Effector memory CD8-positive, alpha-beta T cell (primary cell): ENCODE measurements at places on chromosomes 2 and 18.

GRCh38 chr2:191243154-191243553 is 2.0 kb upstream of the MYO1B start:
- DNase-seq = no peak

DNA sequence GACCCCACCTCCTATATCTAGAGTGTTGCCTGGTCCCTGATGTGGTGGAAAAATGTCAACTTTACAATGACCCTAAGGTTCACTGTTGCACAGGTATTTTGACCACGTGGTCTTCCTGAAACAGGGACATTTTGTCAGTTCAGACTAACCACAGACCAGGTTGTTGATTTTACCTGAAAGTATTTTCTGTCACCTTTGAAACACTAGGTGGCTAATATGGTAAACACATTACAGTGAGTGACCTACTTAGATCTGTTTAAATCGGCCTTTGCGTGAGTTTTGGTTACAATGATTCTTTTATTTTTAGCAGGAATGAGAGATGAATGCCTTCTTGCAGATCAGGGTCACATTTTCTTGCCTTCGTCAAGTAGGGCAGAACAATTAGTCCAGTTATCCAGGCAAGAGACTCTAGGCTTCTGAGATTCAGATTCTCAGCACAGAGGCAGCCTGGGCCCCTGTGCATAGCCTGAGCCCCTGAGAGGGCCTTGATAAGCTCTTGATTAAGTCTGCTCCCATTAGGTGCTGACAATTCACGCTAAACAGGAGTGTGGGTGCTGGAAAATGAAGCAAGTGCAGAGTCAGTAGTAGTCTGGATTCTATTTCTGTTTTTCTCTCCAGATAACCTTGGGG is 226.2 kb downstream of the KCNS3 start:
- DNase-seq = no peak

DNA sequence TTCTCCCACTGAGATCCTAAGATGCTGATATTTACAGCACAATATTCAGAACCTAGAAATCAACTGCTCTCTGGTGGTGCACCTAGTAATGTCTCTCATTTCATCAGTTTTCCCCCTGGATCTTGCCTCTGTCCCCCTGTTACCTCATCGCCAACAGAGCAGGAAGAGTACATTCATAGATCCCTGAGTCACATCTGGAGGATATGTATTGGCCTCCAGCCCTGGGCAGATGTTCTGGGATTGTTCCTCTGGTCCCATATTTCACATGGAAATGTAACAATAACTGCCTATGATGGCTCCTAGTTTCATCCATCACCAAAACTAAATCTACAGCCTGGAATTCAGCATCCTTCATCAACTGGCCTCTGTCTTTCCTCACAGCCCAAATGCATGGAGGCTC is 278.8 kb upstream of the SLC14A2 start:
- no peak for DNase-seq

DNA sequence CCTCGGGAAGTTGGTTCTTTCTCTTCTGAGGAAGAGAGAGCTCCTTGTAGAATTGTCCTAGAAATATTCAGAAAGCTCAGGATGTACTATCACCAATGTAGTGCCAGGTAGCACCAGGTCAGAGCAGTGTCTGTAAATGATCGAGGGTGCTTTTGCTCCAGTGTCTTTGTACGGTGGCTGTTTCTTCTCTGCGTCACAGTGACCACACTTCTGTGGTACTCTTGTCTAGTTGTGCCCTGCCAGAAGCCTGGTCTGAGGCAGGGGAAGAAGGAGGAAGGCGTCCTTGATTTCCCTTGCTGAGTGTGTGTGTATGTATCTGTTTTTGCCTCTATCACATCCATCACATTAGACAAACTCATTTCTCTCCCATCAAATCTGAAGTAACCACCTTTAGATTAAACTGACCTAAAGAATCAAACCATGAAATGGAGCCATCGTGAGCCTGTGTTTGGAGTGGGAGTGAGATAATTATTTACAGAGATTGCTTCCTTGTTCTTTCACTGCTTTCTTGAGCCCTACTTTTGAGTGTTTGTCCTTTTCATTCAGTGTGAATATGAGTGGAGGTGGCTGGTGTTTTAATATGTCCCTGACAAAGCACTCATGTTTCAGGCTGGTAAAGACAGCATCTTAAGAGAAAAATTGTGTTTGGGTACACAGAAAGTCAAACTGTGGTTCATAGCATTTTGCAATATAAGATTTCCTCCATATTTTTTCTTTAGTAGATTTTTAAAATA is 97.2 kb downstream of the ACOXL start:
- DNase-seq = no peak

- no peak for DNase-seq
These were observed 41.0 kb downstream of the TRABD2A start for GRCh38 chr2:84839851-84840250.

DNA sequence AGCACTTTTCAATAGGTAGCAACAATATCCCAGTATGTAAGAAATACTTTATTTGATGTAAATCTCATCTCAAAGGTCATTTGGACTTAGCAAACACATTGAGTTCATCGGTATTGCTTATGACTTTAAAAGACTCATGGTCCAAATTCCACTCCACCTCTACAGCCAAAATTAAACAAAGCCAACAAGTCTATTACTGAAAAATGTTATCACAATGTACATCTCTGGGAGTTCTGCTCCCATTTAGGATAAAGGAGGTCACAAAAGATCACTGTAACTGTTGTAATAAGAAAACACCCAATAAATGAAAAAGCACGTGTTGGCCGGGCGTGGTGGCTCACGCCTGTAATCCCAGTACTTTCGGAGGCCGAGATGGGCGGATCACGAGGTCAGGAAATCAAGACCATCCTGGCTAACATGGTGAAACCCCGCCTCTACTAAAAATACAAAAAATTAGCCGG is 50.0 kb downstream of the ESCO1 start:
- no peak for DNase-seq

- no peak for DNase-seq
These were observed 647.6 kb upstream of the PKDCC start for GRCh38 chr2:41400088-41400665.

DNA sequence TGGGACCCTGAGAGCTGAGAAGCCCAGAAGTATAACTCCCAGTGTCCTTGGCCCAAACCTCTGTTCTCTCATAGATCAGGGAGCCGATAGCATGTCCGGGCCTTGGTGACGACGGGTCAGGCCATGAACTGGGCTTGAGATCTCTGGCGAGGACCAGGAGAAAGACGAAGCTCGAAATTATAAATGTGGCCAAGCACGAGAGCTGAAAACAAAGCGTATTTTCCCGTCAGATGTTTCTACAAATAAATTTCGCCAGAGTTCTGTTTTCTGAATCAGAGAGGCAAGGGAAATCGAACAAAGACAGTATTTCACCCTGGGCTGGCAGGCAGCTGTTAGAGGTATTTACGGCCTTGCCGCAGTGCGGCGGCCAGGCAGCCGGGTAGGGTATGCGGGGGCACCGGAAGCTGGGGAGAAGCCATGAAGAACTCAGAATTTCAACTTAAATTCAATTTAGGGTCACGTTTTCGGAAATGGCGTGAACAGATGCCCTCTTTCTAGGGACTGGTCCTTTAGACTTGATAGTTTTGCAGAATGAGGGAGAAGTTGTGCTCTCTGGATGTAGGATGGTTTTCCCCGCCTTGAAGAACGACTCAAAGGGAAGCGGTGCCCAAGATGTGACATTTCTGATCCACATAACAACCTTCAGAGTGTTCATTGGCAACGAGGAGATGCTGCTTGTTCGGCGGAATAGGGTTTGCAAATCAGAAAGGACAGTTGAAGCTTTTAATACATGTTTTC is 9.6 kb downstream of the HOXD8 start:
- DNase-seq = no peak

- DNase-seq = no peak
These were observed 557.9 kb downstream of the TNS1 start for GRCh38 chr2:217444932-217445331.

DNA sequence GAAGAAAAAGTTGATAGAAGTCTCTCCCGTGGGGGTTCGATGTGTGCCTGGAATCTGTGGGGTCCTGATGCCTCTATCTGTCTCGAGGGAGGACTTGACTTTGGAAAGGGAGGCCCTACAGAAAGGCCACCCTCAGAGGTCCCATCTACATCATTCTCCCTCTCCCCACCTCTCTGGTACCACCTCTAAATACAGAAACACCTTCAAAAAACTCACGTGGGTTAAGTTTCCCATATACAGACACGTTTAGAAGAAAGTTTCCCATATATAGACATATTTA is 5.3 kb upstream of the TMEM37 start:
- no peak for DNase-seq

DNA sequence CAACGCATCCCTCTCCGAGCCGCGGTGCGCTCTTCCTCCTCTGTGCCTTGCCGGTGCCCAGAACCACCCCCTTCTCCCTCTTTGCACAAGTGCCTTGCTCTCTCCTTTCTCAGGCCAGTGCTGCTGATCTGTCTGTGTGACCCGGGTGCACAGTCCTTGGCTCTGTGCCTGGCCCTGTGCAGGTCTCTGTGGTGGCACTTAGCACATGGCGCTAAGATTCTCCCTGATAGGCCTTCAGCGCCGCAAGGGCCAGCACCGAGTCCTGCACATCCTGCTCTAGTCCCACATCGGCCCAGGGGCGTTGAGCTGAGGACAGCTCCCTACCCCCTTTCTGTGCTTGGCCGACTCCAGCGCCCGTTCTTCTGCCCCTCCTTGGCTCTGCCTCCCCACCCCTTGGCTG is 136.1 kb downstream of the NEDD4L start:
- DNase-seq = no peak

DNA sequence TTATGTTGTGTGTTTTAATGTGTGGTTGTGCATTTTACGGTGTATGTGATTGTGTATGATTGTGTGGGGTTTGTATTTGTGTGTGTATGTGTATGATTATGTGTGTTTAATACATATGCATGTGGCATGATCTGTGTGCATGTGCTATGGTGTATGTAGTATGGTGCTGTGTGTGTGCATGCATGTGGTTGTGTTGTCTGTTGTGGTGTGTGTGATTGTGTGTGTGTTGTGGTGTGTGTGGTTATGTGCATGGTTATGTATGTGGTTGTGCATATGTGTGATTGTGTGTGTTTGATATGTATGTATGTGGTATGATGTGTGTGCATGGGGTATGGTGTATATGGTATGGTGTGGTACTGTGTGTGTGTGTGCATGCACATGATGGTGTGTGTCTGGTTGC is 148.1 kb upstream of the AGAP1 start:
- DNase-seq = no peak

DNA sequence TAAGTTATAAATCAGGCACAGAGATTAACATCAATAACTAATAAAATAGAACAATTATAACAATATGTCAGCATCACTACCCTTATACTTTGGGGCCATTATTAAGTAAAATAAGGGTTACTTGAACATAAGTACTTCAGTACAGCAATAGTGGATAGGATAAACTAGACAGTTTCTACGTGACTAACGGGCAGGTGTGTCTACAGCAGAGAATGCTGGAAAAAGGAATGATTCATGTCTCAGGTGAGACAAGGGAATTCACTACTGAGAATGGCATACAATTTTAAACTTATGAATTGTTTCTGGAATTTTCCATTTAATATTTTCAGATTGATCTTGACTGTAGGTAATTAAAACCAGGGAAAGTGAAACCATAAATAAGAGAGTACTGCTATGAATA is 5.5 kb downstream of the WDR75 start:
- DNase-seq = no peak

DNA sequence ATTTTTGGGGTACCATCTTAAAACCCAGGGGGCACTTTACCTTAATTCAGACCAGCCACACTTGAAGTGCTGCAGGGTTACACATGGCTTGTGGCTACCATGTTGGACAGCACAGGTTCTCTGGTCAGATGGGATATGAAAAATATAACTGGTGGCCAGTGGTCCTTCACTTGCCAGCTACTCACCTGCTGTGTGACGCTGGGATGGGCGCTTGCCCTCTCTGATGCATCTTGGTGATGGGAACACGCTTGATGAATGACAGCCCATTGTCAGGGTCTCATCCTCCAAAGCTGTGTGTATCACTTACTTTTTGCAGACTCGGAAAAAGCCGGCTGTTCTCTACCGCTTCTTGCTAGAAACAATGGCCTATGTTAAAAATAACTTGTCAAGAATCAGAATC is 22.5 kb downstream of the HJURP start:
- DNase-seq = no peak

GRCh38 chr2:81835321-81836000 is 1530.9 kb upstream of the LRRTM1 start:
- no peak for DNase-seq

- no peak for DNase-seq
These were observed 14.5 kb downstream of the NFATC1 start for GRCh38 chr18:79410171-79410641.

DNA sequence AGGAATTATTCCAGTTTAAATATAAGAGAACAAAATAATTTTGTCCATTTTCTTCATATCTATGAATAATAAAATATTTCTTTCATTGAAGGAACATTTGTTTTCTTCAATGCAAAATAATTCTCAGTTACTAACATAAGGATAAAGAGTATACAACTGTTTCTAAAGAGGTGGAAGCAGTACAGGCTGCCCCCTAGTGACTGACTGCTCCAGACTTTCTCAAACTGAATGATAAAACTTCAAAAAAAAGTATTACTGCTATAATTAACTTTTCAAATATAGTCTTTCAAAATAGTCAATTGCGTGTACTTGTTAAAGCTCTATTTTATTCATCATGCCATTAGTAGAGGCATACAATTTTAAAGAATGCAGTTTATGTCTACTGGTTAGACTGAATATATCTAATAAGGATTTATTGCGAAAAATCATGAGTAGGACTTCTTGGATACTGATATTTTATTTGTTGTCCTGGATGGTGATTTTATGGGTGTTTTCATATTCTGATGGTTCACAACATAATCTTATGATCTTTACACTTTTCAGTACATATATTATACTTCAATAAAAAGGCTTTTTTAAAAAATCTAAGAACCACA is 100.1 kb downstream of the WDPCP start:
- no peak for DNase-seq

DNA sequence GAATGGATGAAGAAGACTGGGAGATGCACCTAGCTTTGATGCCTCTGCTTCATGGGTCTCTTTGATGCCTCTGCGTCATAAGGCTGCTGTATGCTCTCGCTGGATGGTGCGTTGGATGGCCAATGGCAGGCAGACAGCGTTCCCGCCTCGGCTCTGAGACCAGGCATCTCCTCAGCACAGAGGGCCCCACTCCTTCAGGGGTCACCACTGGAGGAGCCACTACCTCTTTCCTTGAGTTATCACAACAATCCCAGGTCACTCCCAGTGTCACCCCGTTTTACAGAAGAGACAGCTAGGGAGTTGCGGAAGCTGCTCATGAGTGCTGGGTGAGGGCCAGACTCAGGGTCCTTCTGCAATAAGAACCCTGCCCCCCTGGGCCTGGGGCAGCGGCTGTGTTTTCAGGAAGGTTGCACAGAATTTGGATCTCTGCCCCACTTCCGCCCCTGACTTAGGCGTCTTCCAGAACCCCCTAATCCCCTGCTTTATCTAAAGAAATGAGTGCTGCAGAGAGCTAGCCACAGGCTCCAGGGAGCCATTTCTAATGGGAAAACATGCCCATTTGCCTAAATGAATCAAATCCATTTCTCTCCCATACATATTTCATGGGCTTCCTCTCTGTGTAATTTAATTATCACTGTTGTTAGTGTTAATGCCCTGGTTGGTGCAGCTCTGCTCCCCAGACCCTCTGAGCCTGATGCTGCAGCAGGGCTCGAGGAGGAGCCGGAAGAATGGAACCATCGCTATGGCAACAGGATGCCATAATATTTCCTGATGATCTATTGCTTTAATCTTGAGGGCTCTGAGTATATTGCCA is 131.8 kb upstream of the HS6ST1 start:
- DNase-seq = no peak

GRCh38 chr2:53632714-53633113 is 134.9 kb upstream of the CHAC2 start:
- DNase-seq = no peak
